ENCODE measurements at places on chromosomes 5 and 9.

DNA sequence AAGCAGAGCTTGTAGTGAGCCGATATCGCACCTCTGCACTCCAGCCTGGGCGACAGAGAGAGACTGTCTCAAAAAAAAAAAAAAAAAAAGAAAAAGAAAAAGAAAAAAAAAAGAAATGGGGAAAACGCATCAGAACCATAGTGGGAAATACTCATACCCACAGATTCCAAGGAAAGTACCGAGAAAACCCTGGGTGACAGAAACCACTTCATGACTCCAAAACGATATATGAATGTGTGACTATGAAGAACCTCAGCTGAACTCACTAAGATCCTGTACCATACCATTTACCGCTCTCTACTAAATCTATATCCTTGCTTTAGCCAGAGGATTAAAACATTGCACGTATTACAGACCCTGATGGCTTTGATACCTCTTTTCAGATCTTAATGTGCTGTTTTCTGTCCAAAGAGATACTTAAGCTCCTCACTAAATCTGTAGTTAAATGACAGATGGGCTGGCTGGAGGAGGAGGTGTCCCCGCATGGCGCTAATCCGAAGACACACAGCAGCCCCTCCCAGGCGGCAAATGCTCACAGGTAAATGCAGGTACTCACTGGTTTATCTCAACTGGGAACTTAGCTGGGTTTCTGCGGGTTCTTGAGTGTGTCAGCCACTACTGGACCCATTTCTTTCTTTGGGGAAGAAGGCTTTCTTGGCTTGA is 2.8 kb downstream of the LPCAT1 start:
- no peak for DNase-seq

DNA sequence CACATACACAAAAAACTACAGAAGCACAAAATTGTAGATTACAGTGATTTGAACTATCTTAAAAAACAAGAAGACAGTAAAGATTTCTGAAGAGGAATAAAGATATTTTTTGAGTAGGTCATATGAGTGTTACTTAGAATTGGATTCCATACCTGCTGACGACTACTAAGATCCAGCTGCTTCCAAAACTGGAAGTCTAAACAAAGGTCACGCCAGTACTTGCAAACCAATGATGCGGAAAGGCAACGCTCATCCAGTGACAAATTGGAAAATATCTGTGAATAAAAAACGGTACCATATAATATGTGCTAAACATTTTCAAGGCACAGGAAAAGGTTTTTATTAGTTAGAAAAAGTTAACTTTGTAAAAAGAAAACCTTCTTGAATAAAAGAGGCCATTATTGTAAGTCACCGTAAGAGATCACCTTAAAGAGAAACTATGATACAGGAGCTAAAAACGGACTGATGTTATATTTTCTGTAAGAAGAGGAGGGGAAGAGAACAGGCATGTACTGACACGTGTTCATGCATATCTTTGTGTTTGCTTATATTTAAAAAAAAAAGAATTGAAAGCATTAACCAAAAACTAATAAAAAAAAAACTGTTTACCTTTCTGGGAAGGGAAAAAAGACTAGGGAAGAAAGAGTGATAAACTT is 14.1 kb downstream of the FBXL17 start:
- DNase-seq, result no peak

- DNase-seq, result peak; percentile 43
These were observed 16.8 kb downstream of the ABCA1 start for GRCh38 chr9:104911032-104911607.

DNA sequence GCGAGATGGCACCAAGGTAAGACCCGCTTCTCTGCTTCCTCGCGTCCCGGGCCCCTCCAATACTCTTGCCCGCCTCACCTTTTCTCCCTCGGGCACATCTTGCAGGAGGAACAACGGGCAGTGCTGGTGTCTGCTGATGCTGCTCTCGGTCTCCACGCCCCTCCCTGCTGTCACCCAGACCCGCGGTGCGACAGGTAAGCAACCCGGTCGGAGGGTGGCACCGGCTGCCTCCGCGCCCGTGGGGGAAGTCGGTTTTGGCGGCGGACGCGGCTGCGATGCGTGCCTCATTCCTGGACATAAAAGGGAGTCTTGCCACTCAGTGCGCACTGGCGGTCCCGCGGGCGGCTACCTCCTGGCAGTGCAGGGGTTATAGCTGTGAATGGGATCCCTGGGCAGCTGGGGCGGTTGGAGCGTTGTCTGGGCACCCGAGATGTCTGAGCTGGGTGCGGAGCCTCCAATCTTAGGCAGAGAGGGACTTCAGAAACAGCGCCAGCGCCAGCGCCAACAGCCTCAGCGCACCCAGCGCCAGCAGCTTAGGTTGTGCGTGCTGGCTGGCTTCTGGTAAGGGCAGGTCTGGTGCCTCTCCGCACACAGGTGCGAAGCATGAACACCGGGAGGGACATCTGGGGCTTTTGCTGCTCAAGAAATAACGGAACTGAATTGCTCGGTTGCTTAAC is 488 bp downstream of the COL15A1 start:
- DNase-seq, result peak; percentile 57

- peak; percentile 52 for DNase-seq
These were observed 560.7 kb downstream of the HTR1A start for GRCh38 chr5:63401436-63402046.

GRCh38 chr5:56545016-56545415 is 270.3 kb upstream of the MAP3K1 start:
- DNase-seq, result no peak

- no peak for DNase-seq
These were observed 75.1 kb upstream of the RUFY1 start for GRCh38 chr5:179475208-179475751.

DNA sequence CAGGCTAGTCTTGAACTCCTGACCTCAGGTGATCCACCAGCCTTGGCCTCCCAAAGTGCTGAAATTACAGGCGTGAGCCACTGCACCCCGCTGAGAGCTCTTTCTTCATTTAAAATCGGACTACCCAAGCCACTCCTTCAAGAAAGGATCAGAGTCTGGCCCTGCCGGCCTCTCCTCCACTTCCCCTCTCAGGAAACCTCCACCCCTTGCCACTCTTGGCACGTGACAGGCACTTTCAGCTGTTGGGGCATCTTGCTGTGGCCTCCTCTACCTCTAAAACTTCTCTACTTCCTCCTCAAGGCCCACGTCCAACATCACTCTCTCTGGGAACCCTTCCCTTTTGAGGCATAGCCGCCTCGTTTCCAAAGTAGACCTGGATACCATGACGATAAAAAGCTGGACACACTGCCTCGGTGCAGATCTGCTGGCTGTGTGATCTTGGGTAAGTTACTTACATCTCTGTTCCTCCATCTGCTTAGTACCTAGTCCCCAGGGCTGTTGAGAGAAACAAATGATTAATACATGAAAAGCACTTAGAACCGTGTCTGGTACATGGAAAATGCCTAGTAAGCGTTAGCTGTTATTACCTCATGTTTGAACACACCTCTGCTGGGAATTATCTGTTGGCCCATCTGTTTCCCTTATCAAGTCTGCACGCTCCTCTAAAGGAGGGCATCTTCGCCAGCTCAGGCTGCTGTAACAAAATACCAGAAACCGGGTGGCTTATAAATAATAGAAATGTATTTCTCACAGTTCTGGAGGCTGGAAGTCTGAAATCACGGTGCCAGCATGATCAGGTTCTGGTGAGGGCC is 55.3 kb downstream of the SMIM23 start:
- no peak for DNase-seq

- peak; percentile 53 for DNase-seq
These were observed 37.4 kb downstream of the CPEB4 start for GRCh38 chr5:173925449-173926071.

- no peak for DNase-seq
These were observed 511.0 kb upstream of the TLE4 start for GRCh38 chr9:79060766-79061165.

- DNase-seq, result no peak
These were observed 508.1 kb downstream of the ZNF608 start for GRCh38 chr5:124238350-124238749.

GRCh38 chr5:172697123-172698121 is 56.4 kb downstream of the NEURL1B start:
- peak; percentile 96 for DNase-seq

DNA sequence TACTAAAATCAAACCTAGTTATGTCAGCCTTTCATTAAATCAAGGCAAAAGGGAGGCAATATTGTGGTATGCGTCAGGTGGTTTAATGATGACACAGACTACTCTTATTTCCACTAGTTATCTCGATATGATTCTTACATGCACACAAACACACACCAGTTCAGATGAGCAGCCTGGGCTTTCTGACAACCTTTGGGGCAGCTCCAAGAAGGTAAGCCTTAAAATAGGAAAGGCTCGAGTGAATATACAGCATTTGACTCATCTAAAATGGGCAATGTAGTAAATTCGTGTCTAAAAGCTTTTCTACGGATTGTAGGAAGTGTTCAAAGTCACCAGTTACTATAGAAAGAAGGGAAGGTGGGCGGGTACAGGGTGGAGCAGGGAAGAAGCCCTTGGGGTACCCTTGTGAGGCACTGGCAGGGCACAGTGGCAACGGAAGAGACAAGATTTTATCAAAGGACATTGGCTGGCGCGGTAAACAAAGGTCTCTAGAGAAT is 1.9 kb downstream of the ANKH start:
- DNase-seq, result no peak

DNA sequence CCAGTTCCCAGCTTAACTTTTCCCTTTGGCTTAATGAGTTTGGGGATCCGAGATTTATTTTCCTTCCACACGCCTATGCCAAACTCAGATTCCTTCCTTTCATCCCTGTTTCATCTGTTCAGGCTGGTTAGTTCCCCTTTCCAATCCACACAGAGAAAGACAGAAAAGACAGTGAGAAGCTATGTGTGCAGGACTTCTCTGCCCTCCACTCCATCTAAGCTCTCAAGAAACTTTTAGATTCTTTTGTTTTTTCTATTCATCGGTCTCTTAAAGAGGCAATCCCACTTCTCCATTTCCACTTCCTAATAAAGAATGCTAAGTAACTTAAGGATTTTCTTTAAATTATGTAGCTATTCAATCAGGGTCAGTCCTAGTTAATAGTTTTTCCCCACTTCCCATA is 11.2 kb downstream of the ITGA1 start:
- no peak for DNase-seq

GRCh38 chr5:172616136-172616535 is 24.9 kb upstream of the NEURL1B start:
- DNase-seq, result no peak

GRCh38 chr5:7321724-7322123 is 74.2 kb upstream of the ADCY2 start:
- DNase-seq, result peak; percentile 77

DNA sequence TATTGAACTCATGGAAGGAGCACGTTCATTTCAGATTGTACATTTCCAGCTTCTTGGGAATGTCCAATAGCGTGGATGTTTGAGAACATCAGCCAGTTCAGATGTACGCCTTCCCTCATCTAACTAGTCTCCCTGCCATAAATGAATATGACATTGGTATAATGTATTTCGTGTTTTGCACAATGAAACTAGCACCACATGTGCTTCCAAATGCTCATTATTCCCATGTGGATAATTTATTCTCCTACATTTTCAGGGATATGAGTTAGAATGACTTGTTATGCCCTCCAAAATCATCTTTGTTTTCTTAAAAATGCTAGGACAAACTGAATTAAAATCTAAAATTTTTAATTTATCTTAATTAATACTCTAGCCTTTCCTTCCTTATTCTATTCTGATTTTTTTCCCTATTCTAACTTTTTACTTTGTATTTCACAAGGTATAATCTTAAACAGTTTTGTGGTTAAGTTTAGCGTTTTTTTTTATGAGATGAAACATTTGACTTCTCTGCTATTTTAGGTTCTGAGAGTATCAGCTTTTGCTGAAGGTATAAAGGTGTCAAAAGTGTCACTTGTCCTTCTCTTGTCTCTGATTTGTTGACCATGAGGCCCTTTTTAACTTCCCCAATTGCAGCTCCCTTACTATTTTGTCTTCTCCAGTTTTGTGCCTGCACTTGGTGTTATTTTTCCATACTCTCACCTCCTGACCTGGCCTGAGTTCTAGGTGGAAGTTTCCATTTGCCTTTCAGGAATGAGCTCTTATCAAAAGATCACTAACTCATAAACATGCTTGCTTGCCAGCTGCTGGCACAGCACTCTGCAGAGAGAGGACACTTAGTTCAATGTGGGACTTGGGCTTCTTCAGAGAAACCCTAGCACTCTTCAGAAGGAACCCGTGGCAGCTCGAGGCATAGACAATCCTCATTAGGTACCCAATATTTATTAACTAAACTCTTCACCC is 106.8 kb downstream of the FRMD3 start:
- peak; percentile 31 for DNase-seq

DNA sequence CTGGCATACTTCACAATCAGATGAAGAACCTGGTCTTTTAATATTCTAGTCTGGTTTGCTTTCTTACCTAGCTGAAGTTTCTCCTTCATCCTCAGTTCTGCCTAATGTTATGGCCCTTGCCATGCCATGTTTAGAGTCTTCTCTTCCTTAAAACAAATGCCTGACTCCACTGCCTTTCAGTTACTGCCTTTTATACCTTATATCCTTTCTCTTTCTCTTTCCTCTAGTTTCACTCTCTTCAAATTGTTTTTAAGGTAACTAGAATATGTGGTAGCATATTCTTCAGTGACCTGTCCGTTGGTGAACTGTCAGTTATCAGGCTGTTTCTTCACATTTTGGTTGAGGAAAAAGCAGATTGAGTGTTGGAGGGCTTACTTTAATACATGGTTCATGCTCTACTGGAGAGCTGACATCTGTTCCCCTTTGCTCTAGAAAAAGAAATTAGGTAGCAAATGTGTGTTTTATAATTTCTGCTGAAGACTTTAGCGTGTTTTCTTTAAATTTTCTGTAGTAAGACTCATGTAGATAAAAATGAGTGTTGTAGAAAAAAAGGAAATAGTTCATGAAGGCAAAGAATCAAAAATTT is 103.8 kb downstream of the DMXL1 start:
- DNase-seq, result no peak

DNA sequence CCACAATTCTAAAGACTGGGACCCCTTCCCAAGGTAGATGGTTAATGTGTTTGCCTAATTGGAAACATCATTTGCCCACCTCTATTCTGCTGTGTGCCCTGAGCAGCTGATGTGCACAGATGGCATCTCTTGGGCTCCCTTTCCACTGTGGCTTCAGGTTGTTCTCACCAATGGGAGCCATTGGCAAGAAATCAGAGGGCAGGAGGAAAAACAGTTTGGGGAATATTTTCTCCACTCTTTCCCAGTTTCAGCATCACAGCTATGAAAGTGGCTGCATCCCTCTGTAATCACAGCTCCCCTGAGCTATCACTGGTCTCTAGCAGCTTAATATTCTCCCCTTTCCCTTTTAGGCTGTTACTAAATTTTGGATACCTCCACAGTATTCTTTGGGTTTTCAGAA is 911.6 kb upstream of the SEMA6A start:
- DNase-seq, result no peak

GRCh38 chr5:154712518-154713437 is 42.4 kb upstream of the LARP1 start:
- DNase-seq, result no peak

- DNase-seq, result peak; percentile 27
These were observed 113.1 kb downstream of the PSD2 start for GRCh38 chr5:139908749-139909148.

GRCh38 chr5:68834491-68834981 is 259.3 kb upstream of the SLC30A5 start:
- DNase-seq, result peak; percentile 88

- DNase-seq, result peak; percentile 45
These were observed 187.6 kb upstream of the S1PR3 start for GRCh38 chr9:88803546-88804253.

Measured in adipocyte (in vitro differentiated cells).